Ovary (tissue), 10 donors: ENCODE measurements at places on chromosomes 6 and 20.

DNA sequence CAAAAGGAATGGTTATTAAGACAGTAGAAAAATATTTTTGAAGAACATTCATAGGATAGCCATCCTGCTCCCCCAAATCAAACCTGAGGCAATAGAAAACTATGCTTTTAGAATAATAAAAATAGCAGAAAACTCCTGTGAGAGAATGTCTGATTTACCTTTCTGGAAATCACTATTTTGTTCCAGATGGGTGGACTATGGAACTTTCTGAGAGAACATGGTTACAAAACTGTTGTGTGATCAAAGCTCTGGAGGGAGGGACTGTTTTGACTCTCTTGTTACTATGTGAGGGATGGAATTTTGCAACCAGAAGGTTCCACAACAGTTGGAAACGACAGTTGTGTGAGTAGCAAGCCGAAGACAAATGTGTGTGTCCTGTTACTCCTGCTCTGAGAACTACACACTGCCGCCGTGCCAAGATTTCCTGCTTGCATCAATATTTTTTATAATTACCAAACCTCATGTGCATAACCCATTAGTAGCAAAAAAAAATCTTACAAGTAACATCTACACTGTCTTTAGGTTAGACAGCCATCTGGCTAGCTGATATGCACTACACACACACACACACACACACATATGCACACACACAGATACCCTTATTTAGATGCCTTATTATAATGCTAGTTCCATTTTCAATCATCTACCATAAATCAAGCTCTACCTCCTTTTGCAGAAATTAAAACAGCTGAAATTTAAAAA lies 11.0 kb upstream of the HIVEP1 start:
- DNase-seq: no peak

DNA sequence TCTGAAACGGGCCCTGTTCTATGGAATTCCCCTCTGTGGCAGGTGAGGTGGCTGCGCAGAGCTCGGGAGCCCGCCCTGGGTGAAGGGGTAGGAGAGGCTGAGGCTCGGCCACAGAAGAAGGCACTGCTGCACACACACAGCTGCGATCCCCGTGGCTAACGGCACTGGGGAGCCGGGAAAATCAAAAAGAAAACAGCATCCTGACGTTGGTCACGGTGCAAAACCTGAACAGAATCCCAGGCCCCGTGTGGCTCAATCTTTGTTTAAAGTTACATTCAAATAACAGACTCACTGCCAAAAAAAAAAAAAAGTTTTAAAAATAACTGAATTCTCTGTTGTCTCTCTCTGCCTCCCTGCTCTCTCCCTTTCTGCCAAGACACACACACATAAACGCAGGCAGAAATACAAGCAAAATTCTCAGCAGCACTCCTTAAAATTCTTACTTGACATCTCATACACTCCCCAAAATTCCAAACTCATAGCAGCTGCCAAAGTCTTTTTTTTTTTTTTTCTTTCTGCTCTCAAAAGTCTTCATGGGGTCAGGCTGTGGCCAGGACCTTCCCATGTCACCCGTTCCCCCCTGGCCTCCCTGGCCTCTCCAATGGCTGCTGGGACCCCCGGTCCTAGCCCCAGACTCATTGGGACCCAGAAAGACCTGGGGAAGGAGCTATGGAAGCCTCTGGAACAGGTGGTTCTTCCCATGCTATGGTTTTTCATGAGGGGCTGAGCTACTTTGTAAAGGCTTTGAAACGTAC lies 248.8 kb downstream of the TTLL2 start:
- peak; percentile 49 for DNase-seq

DNA sequence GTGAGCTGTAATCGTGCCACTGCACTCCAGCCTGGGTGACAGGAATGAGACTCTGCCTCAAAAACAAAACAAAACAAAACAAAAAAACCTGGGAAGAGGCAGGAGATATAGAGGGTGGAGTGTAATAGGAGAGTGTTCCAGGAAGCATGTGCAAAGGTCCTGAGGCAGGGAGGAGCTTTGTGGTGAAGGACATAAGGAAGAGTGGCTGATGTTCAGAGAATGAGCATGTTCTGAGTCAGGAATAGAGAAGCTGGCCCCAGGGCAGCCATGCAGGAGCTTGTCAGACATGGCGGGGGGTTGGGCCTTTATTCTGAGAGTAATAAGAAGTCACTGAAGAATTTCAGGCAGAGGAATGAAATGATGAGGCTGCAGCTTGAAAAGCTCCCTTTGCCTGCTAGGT lies 337.0 kb downstream of the CDH26 start:
- DNase-seq: no peak

GRCh38 chr20:60101201-60101890 lies 143.1 kb downstream of the CDH26 start:
- no peak for DNase-seq

- no peak for DNase-seq
Observed at GRCh38 chr20:41118632-41119031, 18.7 kb upstream of the PLCG1 start.

DNA sequence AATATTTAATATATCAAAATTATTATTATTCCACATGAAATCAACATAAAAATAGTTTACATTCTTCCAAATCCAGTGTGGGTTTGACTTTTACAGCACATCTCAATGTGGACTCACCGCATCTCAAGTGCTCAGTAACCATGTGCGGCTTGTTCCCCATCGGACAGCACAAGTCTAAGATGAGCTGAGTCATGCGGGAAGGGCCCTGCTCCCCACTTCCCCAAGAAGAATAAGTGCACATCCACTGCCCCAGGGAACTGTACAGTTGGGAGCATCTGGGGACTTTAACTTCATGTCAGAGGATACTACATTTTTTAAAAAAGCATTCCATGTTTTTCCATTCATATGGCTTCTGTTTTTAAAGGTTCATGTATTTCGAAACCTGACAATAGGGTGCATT lies 325.6 kb downstream of the BTBD3 start:
- no peak for DNase-seq

DNA sequence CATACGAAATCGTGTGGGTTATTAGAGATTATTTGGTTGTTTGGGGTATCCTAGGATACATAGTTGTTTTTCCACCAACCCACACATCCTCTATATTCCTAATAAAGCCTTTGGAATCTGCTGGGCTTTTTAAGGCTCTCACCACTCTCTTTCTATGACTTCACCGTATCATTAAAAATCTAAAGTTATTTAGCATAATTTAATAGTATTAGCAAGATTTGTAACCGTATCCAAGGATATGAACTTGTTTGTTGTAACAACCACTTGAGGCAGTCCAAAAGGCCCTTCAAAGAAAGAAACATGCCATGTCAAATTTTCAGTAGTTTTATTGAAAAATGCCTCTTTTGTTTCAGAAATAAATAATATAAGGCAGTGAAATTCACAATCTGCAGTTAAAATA lies 121.8 kb downstream of the COL12A1 start:
- DNase-seq: no peak

- DNase-seq: no peak
Observed at GRCh38 chr6:26629359-26629758, 30.2 kb downstream of the ZNF322 start.

DNA sequence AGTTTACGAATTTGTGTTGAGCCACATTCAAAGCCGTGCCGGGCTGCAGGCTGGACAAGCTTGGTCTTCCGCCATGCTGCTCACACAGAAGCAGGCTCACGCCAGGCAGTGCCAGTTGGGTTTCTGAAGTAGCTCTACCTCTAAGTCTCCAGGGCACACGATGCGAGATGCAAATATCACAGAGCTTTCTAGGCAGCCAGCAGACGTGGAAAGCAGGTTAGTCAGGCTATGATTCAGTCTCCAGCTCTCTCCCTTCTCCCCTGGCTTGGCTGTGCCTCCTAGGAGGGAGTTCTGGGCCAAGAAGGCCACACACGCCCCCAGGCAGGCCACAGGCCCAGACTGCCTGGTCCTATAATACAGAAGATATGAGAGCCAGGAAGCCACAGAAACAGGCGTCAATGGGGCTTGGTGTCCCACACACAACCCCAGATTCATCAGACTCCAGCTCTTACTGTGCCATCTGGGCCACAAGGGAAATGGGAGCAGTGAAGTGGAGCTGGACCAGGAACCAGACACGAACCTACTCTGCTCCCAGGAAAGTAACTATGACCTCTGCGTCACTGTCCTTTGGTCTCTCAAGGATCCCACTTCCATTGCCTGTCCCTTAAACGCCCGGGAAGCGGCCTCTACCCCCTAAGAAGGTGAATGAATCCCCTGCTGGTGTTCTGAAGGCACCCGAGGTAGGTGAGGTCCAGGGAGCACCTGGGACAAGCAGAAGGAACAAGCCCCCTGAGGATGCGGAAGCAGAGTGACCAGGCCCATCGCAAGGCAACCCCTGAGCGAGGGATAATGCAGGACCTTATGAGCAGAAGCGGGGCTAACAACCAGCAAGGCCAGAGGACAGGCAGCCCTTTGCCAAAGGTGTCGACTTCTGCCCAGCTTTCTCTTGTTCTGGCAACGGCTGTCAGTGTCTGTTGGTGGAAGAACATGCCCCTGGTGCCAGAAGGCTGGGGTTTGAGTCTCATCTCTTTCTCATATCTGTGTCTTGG lies 61.2 kb downstream of the GFOD1 start:
- no peak for DNase-seq

DNA sequence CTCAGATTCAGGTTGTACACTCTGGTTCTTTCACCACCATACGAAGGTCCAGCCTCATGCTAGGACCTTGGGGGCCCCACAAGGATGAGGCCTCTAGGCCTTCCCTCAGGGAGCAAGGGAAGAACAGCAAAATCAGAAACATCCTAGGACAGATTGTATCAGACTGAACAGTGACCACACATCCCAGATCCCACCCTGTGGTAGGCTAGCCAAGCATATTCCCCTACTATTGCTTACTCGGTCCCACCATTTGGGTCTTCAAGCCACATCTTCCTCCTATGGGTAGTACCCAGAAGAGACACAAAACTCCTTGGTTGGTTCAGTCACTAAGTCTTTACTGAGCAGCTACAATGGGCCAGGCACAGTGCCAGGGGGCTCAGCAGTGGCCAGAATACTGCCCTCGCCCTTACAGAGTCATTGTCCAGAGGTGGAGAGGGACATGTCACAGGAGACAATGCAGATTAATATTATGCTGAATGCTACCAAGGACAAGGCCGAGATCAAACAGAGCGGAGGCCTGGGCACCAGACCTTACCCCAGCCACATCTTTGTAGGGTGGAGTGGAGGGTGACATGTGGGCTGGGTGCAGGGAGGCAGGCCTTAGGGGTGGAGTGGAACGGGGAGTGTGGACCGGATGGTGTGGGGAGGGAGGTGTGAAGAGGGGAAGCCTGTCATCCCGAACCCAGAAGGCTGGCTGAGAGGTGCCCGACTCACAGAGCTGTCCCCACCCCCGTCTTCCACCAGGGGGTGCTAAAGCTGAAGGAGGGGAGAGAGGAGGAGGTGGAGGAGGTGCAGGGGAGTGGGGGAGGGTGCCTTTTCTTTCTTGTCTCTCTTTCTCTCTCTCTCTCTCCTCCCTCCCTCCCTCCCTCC lies 6.8 kb upstream of the MAPK13 start:
- peak; percentile 79 for DNase-seq

DNA sequence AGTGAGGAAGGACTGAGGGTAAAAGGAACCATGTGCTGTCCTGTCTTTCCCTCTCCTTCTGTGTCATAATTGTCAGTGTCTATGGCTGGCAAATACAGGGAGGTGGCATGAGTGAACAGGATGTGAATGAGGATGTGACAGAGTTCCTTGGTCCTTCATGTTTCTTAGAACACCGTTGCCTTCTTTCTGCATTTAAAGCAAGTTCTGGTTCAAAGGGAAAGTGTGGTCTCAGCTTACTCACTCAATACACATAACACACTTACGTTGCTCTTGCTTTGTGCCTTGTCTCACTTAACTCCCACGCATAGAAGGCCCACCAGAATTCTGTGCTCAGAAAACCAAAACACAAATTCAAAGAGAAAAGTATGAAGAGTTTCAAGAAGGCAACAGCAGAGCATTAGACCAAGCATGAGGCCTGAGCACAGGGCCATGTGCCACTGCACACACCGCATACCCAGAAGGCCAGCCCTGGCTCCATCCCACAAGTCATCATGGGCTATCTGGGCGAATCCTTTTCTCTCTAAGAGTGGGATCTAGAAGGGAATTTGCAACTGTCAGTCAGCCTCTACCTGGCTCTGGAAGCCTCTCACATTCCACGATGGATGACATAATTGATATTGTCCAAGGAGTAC lies 38.9 kb upstream of the SAYSD1 start:
- DNase-seq: no peak

- DNase-seq: no peak
Observed at GRCh38 chr20:6053064-6053775, 640 bp downstream of the LRRN4 start.

- DNase-seq: no peak
Observed at GRCh38 chr6:28497893-28498292, 17.7 kb downstream of the GPX6 start.
